Renal cortex interstitium (tissue), 15 donors: ENCODE measurements at places on chromosomes 7 and 10.
A peak's percentile ranks its signal among the peaks of the same experiment; 100 is the strongest.

DNA sequence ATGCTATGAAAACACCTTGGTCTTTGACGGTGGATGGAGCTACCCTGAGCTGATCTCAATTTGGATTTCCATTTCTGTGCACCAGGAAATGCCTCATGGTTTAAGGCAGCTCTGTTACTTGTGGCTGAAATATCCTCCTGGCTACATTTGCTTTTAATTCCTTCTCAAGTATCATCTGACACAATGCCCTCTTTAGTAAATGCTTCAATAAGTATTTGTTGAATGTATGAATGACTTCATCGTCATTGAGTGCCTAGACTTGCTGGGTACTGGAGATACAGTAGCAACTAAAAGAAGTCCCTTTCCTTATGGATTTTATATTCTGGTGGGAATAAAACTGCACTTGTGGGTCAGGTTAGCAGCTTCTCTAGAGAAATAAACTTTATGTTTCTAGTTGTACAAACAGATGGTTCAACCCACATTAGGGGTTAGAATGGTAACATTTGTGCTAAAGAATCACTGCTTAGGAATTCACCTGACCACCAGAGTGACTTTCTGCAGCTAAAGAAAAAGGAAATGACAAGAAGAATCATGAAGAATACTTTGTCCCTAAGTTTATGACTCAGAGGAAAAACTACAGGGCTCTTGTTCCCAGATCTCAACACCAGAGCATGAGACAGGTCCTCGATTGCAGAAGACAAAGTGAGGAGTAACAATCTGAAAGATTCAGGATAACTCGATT is 21.8 kb upstream of the SMNDC1 start:
- no peak for DNase-seq

GRCh38 chr10:124145109-124145870 is 51.9 kb upstream of the CHST15 start:
- DNase-seq = no peak

GRCh38 chr7:5291301-5291700 is 8.6 kb downstream of the SLC29A4 start:
- no peak for DNase-seq

DNA sequence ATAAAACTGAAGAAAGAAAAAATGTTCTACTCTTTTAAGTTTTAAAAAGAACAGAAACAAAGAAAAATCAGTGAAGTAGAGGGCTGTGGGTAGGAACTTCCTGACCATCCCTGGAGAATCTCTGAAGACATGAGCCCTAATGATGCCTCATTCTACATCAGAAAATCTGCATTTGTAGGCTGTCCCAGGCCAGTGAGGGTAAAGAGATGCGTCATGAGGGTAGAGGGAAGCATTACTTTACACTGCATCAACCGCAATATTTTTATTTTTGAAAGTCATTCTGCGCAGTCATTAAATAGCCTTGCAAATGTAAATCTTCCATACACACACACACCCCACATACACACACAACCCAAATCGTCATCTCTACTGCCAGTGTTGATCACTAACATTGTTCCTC is 82.1 kb upstream of the CABCOCO1 start:
- DNase-seq = no peak

DNA sequence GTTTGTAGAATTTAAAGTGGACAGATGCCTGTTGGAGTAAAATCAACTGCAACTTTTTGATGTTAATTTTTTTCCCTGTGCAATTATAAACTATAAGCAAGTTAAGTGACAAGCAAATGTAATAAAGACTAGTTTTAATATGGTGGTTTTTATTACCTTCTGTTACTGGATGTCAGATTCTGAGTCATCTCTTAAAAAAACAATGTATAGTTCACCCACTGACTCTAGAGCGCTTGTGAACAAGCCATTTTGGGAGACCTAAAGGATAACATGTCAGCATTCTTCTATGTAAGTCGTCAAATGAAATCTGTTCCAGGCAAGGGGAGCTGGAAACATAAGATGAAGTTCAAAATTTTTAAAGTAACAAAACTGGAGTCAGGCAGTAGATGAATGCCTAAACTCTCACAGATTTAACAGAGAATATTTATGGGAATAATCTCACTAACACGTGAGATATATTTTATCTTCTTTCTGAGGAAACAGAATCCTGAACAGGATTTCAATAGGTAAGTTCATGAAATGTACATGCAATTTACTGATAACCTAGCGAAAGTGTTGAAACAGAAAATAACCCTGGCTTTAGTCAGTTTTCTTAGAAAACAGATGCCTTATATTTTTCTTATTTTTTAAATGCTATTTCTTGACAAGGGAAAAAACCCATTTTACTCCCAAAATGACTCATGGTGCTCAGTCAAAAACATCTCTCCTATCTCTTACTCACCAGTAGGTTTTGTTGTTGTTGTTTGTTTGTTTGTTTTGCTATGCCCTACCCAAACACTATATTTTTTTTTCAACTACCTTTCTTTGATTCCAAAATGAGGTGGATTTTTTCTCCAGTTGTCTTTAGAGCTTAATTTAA is 91.7 kb downstream of the SLC39A12 start:
- no peak for DNase-seq

- no peak for DNase-seq
Observed at GRCh38 chr10:71217266-71218045, 5.1 kb downstream of the UNC5B start.

DNA sequence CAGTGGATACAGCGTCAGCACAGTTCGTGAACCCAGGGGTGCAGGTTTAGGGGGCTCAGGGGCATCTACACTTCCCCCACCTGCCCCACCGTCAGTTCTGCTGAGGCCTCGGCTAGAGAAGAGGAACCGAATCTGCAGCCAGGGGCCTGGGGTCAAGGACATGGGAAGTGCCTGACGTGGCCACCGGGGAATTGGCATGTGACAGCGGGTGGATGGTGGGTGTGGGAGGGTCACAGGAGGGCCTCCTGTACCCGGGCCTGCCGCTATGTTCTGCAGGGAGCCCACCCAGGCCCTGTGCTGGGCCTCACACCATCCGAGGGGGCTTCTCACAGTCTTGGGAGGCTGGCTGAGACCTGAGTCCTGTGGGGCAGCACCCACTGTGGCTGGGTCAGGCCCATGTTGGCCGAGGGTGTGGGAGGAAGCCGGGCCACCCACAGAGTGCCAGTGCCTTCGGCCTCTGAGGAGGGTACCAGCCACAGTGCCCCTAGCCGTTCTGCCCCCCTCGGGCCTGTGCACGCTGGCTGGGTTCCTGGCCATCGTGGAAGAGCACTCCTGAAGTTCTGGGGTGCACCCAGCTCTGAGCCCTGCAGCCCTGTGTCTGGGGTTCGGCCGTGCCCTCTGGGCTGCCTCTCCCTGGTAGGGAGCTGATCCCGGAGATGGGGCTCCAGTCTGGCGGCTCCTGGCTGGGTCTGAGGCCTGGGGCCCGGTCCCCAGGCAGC is 5.9 kb downstream of the TTYH3 start:
- DNase-seq = no peak

GRCh38 chr7:101546308-101546936 is 82.7 kb downstream of the MYL10 start:
- DNase-seq = no peak

DNA sequence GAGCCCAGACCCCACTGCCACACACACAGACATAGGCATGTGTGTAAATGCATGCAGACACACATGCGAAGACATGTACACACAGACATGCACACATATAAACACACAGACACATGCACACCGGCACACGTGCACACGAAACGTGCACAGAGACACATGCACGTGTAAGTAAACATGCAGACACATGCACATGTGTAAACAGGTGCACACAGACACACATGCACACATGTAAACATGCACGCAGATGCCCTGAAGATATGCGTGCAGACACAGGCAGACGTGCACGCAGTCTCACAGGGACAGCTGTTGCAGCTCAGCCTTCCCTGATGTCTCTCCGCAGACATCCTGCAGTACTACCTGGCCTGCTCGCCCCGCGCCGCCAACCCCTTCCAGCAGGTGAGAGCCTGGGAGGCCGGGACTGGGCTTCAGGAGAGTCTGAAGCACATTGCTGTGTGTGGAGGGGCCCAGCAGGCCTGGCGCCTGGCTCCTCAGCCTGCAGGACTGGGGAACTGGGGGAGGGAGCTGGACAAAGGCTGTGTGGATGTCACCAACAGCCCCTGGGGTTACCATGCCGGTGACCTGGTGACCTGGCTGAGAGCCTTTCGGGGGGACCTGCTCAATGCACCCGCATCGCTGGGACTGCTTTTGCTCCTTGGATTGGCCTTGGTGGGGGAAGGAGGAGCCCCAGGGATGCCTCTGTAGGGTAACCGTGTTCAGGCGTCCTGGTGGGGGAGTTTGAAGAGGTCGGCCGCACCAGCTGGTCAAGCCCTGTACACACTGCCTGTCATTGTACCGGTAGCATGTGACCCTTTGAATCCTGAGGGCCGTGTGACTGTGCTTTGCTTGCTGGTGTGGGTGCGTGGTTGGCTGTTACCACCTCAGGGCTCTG is 20.3 kb downstream of the TTYH3 start:
- no peak for DNase-seq

DNA sequence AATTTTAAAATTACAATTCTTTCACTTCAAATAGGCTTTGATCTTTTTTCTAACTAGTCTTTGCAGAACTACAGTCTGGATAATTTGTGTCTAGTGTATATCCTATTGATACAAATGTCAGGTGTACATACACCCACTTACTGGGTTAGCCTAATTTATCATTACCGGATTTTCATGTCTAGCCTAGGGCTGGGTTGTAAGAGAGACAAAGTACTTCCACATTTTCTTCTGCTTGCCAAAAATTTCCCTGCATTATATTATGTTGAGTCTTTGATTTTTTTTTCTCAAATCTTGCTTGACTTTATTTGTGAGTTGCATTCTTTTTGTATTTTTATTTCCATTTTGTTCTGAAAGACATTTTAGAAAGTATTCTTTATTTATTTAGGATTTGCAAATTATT is 284.8 kb upstream of the FZD8 start:
- DNase-seq = no peak

DNA sequence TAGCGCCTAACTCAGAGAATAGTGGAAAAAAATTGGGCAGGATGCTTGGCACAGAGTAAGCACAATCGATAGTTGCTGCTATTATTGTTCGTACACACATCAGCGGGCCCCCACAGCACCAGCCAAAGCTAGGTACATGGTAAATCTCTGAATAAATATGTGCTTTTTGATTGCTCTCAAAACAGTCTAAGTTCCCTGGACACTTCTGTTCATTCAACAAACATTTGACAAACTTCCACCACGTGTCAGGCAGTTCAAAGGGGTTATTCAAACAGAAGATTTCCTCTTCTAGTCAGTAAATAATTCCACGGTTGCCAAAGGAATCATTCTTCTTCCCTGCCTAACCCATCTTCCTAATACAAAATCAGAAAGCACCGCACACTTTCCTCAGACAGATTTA is 150.8 kb downstream of the DGKI start:
- no peak for DNase-seq

GRCh38 chr7:24773646-24774045 is 16.4 kb upstream of the GSDME start:
- no peak for DNase-seq

- no peak for DNase-seq
Observed at GRCh38 chr7:24133691-24134090, 150.3 kb upstream of the NPY start.

DNA sequence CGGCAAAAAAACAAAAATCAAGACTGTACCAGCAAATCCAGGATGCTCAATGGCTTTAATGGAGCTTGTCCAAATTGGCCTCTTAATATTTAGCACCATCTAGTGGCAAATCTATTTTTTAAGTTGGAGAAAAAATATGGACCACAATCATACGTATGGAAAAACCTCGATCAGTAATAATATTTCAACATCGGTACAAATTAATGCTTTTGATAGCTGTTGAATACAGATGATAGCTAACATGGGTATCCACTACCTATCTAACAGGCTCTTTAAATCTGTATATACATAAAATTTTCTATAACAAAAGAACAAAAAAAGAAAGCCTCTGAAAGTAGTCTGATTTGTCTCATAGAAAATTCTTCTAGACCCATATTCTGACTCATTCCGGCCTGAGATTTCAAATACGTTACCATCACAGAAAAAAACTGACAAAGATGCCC is 29.2 kb downstream of the COA1 start:
- DNase-seq = peak; percentile 29

DNA sequence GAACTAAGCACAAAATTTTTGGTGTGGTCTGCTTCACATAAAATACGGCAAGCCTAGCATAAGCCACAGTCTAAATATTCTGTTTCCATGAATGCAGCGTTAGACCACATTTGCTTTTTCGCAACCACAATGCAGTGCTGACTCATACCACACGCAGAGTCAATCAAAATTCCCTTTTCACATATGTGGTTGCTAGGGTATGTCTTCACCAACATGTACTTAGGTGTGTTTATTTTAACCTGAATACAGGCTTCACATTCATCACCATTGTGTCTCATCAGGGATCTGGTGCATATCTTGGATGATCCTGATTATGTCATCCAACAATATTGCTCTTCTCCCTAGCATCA is 90.8 kb downstream of the CHN2 start:
- DNase-seq = no peak

DNA sequence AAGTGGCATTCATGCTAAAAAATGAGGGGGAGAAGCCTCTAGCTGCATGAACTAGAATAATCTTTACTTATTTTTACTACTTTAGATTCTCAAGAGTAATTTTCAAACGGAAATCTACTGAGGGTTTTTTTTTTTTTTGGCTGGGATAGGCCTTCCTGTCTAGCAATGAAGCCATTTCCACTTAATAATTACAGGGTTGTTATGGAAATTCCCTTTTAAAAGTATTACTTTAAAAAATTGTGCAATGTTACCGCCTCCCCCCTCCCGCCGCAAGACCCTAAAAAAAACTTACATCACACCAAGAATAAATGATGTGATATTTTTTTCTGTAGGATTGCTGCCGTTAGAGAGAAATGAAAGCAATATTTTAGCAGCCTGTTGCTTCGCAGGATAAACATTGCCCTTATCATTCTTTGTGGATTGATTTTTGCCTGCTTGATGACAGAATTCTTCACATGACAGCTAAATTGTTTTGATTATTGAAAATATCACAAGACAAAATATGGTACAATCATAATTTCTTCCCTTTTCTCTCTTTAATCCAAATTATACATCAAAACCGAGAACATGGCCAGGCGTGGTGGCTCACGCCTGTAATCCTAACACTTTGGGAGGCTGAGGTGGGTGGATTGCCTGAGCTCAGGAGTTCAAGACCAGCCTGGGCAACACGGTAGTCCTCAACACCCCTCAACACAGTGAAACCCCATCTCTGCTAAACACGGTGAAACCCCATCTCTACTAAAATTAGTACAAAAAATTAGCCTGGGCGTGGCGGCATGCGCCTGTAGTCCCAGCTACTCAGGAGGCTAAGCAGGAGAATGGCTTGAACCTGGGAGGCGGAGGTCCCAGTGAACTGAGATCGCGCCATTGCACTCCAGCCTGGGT is 32.8 kb downstream of the ARL4A start:
- DNase-seq = no peak

- DNase-seq = peak; percentile 15
Observed at GRCh38 chr7:41238851-41239331, 464.0 kb downstream of the INHBA start.

DNA sequence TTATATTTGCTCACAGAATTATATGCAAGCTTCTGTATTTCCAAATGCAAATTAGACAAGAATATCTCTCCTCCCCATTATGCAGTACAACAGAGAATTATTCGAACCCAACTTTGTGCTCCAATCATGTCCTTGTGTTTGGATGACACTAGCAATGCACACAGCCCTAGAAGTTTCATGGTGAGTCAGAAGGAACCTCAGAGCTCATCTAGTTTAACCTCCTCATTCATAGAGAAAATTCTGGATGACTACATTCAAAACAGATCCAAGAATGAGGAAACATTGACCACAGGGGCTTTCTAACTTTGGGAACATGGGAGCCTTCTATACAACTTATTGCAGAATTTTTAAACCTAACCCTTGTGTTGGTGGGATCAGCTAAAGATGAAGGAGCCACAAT is 12.8 kb upstream of the ARID5B start:
- DNase-seq = no peak

GRCh38 chr10:98272656-98273055 is 4.7 kb upstream of the LOXL4 start:
- DNase-seq = no peak
